ENCODE measurements at places on chromosomes 2 and 18.

DNA sequence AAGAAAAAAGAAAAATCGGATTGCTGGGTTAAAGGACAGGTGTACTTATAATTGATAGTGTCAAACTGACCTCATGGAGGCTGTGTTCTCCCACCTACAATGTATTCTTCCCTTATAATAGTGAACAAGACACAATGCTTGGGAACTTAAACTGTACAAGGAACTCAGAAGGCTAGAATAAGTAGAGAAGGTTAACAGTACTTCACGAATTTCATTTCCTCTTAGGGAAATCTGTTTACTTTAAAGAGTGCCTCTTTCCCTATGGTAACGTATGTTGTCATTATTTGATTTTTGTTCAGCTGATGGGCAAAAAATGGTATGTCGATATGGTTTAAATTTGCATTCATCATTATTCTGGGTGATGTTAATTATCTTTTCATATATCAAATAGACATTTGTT, 9.2 kb upstream of the HK2 start:
- no peak for DNase-seq

DNA sequence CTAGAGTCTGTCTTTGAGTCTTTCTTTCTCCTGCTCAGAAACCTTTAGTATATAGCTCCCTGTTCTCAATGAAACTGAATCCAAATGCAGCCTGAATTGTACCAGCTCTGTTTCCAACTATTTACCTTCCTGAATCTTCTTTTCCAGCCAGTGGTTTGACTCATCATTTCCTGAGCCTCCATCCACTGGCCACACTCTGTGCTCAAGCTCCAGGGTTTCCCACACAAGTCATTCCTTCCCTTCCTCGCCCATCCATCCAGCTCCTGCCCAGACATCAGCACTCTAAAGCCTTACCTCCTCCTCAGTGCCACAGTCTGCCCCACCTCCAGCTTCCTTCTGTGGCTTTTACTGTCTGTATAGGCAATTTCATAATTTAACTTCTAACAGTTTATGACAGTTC, 233.6 kb upstream of the RASGRP3 start:
- no peak for DNase-seq

DNA sequence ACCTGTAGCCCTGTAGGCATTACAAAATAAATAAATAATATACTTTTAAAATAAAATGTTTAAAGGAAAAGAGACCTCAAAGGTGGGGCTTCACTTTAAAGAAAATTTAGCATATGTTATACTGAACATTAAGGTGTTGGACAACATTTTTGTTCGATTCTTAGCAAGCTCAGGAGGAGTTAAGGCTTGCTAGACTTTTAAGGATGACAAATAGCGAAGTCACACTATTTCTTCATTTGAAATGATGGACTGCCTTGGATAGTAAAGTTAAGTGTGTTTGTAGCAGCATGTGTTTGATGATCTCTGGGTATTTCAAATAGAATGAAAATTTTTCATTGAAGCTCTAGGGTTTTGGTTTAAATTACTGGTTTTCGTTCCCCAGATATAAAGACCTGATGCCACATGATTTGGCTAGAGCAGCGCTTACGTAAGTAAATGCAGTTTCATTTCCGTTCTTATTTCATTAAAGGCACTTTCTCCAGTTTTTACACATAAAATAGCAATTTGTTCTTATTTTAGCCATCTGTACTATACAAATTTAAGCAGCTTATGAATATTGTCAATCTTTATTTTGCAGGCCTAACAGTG, 24.9 kb downstream of the HADHB start:
- no peak for DNase-seq

DNA sequence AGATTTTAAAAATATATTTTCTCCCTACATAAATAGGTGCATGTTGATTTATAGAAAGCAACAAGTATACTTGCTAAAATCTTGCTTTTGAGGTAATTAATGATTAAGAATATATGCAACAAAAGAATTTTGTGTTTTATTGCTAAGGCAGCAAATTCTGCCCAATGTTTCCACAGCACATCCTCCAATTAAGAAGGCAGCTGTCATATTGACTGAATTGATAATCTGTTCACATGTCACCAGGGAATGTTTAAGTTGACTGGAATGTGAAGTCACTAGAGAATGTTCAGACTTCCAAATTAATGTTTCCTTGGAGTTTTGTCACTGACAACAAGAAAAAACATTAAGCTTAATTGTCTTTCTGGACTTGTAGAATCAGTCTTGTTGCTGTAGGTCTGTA, 1602.7 kb upstream of the SLC39A10 start:
- no peak for DNase-seq

GRCh38 chr2:75130171-75130570, 69.1 kb downstream of the TACR1 start:
- no peak for DNase-seq

DNA sequence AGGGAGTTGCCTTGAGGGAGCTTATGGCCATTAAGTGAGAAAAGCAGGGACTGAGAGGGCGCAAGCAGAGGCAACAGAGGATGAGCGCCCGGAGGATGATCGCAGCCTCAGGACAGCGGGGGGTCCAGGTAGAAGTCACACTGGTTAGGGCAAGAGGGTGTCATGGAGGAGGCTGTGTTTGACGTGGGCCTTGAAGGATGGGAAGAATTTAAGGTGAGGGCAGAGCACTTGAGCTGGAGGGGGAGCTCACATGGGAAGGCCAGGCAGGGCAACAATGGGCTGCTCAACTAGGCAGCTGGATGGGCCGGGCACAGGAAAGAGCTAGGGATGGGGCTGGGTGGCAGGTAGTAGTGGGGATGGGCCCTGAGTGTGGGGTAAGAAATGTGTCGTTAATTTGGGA, 31.9 kb downstream of the FAM228A start:
- DNase-seq: no peak

- no peak for DNase-seq
These were observed 14.0 kb downstream of the MCFD2 start for GRCh38 chr2:46901611-46902010.

DNA sequence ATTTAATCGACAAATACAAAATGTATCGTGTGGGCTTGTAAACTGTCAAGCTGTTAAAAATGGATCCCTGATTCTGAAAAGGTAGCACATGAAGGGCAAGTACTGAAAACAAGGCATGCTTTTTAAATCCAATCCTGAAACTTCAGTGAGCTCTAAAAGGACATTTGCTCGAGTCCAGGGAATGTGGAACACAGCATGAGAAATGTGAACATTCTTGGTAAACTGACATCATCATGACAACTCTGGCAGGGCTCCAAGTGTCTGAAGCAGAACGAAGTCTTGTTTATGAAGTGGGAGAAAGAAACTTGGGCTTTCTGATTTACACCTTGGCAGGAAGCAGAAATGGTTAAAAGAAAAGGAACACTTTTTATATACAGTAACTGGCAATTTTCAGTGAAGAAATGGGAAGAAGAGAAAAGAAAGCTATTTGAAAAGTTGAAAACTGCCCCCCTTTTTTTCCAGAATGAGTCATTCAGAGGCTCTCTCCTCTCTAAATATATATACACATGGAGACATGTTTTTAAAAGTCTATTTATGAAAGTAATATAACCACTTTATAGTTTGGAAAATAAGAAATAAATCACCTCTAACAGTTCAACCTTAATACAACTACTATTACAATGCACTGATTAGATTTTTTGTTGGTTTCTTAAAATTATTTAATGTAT, 120.8 kb downstream of the GAREM1 start:
- DNase-seq: no peak

DNA sequence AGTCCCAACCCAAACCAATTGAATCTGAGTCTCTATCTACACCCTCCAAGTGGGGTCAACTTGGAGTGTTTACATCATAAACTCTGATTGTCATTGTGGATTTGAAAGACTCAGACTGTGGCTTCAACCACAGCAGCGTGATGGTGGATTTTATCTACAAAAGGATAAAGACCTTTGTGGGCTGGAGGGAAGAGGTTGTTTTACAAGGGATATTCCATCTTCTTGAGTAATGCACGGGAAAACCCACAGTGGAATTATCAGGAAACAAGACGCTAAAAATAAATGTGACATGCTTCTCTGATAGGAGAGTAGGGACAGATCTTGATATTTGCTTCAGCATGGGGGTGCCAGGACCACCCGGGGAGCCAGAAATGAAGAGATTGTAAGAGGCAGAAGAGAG, 93.5 kb downstream of the LPIN1 start:
- no peak for DNase-seq

GRCh38 chr2:241808721-241809382, at the start of gene NEU4:
Gene NEU4 (plus strand): TSS chr2:241809193. CDS start chr2:241814485, 5,292 bp downstream.
- no peak for DNase-seq

DNA sequence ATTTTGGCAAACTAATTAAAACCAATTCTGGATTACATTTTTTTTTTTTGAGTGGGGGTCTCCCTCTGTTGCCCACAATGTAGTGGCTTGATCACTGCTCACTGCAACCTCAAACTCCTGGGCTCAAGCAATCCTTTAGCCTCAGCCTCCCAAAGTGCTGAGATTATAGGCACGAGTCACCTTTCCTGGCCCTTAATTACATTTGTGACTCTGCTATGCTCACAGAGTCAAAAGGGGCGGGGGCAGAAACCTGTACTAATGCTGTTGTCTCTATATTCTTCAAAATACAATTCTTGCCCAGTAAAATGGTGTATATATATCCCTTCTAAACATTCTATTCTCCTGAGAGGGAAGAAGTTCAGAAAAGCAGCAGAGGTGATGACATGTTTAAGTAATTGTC, 23.2 kb downstream of the PRKD3 start:
- no peak for DNase-seq

DNA sequence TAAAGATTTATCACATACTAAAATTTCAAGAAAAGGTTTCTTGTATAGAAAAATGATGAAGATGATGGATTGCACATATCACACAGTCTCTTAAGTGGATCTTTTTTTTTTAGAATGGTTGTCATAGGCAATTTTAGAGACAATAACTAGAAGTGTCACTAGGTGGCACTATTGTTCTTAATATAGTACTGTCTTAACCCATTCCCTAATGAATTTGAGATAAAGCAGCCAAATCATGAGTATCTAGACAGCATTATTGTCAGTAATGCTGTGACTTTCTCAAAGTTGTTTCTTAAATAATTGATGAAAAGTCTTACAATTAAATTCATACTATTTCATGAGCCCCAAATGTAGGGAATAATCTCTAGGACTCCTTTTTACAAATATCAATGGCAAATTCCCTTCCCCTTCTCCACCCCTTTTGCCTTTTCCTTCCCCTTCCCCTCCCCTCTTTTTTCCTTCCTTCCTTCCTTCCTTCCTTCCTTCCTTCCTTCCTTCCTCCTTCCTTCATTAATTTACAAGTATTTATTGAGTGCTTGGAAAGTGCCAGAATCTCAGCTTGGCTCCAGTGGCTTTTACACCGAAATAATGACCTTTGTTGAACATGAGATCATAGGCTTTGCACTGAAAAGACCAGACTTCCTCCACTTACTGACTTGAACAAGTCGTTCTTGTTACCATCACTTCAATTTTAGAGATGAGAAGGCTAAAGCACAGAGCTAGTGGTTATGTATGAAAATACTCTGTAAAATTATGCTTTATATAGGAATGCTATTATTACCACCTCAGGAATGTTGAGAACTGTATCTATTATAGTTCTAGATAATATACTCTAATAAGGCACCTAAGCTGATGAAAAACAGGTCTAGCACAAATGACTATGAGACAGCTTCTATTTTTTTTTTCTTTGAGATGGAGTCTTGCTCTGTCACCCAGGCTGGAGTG, 19.8 kb downstream of the MYL12B start:
- DNase-seq: no peak

DNA sequence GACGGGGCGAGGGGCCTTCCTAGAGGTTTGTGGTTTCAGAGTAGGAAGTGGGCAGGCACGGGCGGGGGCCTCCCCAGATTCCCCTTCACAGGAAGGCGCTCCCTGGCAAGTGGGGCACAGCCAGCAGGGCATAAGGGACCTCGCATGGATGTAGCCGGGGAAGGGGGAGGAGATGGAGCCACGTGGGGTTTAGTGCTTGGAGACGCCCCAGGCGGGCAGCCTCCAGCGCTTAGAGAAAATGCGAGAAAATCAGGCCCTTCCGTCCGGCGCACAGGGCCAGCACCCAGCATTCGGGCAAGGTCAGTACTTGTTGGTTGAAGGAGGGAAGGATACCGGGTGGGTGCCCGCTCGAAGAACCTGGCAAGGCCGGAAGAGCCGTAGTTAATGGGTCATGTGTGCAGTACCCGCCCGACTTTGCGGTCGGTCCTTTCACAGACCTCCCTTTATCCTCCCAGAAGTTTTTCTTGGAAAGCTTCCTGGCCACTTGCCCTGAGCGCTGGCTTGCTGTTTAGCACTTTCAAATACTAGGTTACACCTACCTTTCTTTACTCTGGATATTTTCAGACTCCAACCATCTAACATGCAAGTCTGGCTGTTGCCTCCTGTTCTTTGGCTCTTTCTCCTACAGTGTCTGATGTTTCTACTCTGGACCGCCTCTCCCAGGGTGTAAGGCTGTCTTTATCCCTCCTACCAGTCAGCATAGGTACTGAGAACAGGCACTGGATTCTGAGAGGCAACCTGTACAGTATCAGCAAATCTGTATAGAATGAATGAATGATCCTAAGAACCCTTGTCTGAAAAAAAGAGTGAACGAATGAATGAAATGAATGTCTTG, 78.1 kb downstream of the CIB4 start:
- DNase-seq: no peak

DNA sequence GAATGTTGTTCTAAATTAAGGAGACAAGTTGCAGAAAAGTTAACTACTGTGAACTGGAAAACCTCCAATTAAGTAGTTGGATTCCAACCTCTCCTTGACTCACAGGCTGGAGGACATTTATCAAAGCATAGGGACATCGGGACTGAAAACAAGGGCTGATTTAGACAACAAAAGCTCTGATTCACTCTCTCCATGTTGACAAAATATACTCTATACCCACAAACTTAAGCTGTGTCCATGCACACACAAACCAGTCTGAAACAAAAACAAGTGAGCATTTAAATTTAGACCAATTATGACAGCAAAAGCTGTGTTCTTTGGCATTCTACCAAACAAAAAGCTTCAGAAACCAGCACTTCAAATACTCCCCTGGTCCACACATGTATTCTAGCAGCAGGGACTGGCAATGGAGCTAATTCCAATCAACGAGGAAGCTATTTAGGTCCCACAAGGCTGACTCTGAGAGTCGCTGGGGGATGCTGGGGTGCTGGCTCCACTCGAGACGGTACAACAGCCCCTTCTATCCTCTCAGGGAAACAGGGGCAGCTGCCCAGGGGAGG, 71.4 kb downstream of the NXPH2 start:
- DNase-seq: no peak
